ENCODE measurements at places on chromosomes 11 and 22.

- no peak for DNase-seq
Observed at GRCh38 chr11:116553482-116553881, 219.3 kb downstream of the BUD13 start.

DNA sequence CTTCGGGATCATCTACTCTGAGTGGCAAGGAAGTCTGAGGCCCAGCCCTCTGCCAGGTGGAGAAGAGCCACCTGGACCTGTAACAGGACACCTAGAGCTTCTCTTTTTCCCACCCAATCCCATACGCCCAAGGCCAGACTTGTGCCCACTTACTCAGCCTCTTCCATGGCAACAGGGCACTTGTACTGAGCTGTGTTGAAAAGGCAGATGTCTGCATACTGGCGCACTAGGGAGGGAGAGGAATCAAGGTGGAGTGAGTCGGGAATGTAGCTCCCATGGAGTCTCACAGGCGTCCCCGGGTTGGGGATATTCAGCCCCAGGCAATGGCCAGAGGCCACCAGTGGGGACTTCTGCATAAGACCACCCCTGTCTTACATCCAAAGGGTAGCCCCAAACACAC, 36.1 kb downstream of the TPBGL start:
- no peak for DNase-seq

DNA sequence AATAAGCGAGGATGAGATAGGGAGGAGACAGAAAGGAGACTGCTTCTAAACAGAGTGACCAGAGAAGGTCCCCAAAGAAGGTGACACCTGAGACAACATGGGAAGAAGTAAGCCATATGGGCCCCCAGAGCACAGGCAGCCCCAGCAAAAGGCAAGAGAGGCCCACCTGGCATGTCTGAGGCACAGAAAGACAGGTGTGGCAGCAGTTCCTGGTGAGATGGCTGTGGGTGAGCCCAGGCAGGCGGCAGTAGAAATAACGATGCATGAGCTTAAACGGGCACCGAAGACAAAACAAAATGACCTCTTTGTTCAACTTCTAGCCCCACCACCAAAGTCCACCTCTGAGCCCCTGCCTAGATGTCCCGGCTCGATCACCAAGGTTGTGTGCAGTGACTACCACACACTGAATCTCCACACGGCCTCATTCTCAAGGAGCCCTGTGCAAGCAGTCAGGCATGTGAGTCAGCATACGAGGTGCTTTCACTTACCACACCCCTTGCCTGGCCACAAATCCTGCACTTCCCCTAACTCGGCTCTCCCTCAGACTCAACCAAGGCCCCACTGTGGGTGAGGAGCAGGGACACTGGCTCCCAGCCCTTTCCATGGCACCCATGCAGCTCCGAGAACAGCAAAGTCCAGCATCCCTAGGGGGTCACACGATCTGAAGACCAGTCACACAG, 77.6 kb downstream of the PACSIN2 start:
- DNase-seq = no peak

DNA sequence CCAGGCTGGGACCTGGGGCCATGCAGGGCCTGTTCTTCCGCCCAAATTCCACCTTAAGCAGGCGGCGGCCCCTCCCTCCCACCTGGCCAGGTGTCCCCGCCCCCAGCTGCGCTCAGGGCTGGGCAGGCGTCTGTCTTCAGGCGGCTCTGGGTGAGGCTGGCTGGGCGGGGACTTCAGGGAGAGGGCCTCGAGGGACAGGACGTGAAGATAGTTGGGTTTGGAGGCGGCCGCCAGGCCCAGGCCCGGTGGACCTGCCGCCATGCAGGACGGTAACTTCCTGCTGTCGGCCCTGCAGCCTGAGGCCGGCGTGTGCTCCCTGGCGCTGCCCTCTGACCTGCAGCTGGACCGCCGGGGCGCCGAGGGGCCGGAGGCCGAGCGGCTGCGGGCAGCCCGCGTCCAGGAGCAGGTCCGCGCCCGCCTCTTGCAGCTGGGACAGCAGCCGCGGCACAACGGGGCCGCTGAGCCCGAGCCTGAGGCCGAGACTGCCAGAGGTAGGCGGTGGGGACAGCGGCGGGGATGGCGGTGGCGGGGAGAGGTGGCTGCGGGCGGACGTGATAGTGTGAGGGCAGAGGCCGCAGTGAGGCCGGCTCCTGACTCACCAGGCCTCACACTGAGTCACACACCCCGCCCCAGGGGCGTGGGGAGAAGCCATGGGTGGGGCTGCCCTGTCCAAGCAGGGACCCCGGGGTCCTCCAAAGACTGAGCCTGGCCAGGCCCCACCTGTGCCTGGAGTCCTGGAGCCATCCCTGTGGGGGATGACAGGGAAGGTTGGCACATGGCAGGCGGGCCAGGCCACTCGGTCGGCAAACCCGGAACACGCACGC, at the start of gene PKP3:
Gene PKP3, plus strand, starts transcription at position 176 of the 824 bp plus-strand sequence. Its CDS starts 84 bp downstream, at position 260.
- DNase-seq = no peak

DNA sequence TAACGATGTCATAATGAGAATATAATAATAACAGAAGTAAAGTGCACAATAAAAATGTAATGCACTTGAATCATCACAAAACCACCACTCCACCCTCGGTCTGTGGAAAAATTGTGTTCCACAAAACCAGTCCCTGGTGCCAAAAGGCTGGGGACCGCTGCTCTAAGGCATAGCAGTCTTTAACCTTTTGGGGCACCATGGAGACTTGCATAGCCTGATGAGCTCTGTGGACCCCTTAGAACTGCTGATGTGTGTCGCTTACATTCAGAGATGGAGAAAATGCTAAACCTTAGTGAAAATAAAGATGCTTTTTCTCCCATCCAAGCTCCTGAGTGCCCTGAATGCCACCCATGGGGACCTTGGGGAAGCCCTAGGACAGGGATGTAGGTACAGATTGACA, 87.6 kb upstream of the SEPTIN5 start:
- DNase-seq = no peak

DNA sequence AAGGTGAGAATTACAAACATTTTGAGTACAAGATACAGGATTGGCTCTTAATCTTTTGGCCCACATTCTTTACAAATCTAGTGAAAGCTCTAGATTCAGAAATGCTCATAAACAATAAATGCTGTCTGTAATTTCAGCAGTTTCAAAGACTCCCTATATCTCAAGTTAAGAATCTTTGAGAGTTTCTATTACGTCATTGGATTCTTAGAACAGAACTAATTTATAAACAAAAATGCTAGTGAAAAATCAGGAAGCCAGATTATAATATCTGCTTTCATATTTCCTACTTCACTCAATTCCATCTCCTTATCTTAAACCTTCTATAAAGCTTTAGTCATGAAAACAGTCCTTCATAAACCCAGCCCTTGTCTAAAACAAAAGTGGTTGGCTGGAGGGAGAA, 32.1 kb downstream of the CTSC start:
- no peak for DNase-seq

GRCh38 chr11:34826384-34826726, 89.8 kb downstream of the APIP start:
- DNase-seq = no peak

DNA sequence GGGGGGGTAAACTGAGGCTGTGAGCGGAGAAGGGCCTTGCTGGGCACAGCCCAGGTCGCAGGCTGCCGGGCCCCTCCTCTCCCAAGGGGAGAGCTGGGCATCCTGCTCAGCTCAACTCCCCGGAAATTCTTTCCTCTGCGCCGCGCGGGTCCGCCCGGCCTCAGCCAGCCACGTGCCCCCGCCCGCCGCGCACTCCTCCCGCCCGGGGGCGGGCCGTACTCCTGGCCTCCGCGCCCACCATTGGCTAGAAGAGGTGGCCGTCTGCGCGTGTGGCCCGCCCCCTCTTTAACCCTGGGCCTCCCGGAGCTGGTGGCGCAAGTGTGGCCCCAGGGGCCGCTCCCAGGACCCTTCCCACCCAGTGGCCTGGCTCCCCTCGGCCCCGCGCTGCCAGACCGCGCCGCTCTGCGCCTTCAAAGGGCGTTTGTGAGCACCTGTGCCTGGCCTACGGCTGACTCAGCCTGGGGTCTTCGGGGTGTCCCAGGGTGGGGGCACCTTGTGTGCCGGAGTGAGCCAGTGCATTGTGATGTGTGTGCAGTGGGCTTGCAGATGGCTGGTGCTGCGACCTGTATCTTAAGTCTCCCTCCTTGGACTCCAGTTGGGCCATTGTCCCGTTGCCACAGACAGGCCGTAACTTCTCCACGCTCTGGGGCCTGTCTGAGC, 2.0 kb downstream of the MRGPRF start:
- peak; percentile 17 for DNase-seq

GRCh38 chr22:17109113-17109865, 11.9 kb downstream of the TMEM121B start:
- DNase-seq = no peak

DNA sequence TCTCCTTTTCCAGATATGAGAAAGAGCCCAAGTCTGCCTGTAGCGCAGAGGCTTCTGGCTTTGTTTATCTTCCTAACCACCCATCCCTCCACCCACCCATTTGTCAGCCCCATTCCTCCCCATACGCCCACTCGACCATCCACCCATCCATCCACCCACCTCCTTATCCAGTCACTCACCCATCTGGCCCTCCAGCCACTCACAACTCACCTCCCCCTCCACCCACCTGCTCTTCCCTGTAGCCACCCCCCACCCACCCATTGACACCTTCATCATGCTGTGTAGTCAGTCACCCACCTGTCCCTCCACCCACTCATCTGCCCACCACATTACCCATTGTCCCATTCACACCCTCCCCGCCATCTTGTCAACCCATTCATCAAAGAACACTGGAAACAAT, 5.5 kb downstream of the CST6 start:
- no peak for DNase-seq

GRCh38 chr11:44519989-44520737, 45.3 kb upstream of the CD82 start:
- no peak for DNase-seq

DNA sequence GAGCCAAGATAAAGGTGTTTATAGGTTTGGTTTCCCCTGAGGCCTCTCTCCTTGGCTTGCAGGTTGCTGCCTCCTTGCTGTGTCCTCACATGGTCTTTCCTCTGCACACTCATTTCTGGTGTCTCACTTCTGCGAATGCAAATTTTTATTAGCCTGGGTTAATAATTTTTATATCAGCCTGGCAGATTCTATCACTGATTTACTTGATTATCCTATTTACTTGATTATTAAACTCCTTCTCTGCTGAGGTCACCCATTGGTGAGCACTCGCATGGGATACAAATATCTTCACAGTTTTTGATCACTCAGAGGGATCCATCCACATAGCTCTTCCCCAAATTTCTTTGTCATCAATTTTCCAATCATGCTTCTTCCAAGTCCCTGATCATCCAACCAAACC, 90.9 kb upstream of the IGLL5 start:
- no peak for DNase-seq

GRCh38 chr11:116148056-116148455, 624.7 kb downstream of the BUD13 start:
- DNase-seq = no peak

Measured in stimulated activated CD8-positive, alpha-beta memory T cell treated with anti-CD3 and anti-CD28 coated beads, Interleukin-15, amount 100 ng/mL, for 24 hours (primary cell).